Stimulated activated effector memory CD8-positive, alpha-beta T cell treated with anti-CD3 and anti-CD28 coated beads, Interleukin-12 subunit alpha, Interleukin-12 subunit beta, amount 100 ng/mL, for 72 hours (primary cell): ENCODE measurements at places on chromosomes 13 and 19.

- DNase-seq: peak; percentile 64
Measured at GRCh38 chr13:41352935-41353840, 42.1 kb downstream of the NAA16 start.

GRCh38 chr13:20033486-20033885 is 75.0 kb downstream of the ZMYM2 start:
- no peak for DNase-seq

GRCh38 chr19:6632002-6632621 is 37.8 kb downstream of the TNFSF14 start:
- peak; percentile 93 for DNase-seq

- no peak for DNase-seq
Measured at GRCh38 chr19:35882114-35882832, 13.9 kb downstream of the APLP1 start.

GRCh38 chr19:58380037-58380661 is 681 bp downstream of the ZNF837 start:
- no peak for DNase-seq

GRCh38 chr19:45632468-45633196 is 6.6 kb downstream of the EML2 start:
- peak; percentile 71 for DNase-seq

- DNase-seq: peak; percentile 56
Measured at GRCh38 chr19:36771261-36772231, 1.1 kb downstream of the ZNF850 start.

DNA sequence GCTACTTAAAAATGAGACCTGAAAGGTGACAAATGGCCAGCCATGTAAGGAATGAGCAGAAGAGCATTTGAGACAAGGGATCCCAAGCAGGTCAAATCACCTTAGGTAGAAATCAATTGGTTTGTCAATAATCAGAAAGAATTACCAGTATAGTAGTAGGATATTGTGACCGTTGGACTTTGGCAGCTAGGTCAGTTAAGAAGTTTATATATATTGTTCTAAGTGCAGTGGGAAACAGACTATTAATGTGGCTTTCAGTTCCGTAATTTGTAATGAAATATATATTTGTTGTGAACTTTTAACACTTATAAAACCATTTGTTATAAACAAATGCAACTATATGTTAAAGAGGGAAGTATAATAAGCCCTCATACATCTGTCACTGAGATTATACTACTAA is 807.9 kb upstream of the SPRY2 start:
- no peak for DNase-seq

DNA sequence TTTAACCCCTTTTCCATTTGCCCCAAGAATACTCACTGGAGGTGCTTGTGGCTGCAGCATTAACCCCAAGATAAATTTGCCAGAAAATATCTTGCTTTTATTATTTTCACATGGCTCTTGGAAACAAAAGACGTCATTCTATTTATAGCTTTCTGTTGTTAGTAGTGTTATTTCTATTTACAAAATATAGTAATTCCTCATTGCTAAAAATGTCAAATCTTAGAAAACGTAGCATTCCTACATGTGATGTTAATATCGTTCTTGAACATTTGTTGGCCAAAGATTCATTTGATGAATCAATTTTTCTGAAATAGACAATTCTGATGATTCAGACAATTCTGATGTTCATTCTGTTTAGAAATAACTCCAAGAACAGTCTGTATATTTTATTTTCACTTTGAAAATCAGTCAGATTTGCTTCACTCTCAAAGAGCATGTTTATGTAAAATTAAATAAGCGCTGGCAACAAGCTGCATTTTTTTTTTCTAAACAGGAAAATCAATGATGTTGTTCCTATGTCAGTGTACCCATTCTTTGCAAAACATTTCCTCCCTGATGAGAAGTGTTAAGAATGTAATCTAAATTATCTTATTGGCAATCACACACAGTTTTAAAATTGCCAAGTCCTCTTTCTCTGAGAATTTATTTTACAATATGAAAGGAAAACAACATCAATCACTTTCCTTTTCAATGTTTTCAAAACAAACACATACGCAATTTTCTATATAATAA is 334.0 kb downstream of the KCTD12 start:
- no peak for DNase-seq

- DNase-seq: no peak
Measured at GRCh38 chr13:47959468-47960247, 41.4 kb downstream of the SUCLA2 start.

GRCh38 chr19:3316659-3317207 is 49.6 kb upstream of the NFIC start:
- DNase-seq: no peak

- no peak for DNase-seq
Measured at GRCh38 chr19:48287748-48288147, 17.9 kb downstream of the ZNF114 start.

DNA sequence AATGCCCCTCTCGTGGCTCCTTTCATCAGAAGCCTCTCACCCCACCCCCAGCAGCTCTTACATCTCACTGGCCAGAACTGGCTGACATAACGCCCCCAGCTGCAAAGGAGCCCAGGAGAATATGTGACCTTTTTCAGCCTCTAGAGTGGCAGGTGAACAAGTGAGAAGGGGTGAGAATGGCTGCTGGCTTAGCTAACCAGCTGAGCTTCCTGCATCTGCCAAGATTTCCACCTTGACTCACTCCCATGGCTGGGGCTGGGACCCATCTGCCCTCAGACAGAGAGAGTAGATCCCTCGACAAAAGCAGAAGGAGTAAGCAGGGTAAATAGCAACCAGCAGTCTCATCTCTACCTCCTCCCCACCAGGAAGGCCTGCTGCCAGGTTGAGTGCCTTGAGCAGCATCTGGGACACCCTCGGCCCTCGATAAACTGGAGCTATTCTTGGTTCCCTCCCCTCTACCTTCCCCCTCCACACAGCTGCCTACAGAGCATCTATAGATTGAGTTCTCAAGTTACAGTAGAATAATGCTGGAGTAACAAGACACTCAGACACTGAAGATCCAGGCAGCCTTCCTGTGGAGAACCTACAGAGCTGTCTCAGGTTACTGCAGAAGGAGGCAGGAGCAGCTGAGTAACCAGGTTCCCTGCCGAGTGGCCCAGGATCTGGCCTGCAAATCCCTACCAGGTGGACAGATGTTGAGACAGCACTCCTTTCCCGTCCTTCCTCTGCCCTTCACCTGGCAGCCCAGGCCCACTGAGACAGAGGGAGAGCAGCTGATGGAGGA is 15.5 kb downstream of the KASH5 start:
- no peak for DNase-seq

DNA sequence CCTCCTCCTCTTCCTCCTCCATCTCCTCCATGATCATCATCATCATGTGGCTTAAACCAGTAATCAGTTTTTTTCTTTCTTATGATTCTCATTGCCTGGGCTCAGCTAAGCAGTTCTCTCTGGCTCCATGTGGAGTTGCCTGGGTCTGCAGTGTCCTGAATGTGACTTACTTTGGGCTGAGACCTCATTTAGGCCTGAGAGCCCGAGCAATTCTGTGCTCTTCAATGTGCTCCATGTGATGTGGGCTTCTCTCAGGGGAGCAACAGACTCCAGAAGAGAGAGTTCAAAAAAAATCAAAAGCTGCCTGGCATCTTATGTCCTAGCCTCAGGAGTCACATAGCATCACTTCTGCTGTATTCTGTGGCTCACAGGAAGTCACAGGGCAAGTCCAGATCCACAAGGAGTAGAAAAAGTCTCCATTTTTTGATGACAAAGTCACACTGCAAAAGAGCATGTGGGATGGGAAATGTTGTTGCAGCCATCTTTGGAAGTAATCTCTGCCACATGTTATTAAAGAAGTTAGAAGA is 128.7 kb downstream of the MAB21L1 start:
- DNase-seq: no peak

DNA sequence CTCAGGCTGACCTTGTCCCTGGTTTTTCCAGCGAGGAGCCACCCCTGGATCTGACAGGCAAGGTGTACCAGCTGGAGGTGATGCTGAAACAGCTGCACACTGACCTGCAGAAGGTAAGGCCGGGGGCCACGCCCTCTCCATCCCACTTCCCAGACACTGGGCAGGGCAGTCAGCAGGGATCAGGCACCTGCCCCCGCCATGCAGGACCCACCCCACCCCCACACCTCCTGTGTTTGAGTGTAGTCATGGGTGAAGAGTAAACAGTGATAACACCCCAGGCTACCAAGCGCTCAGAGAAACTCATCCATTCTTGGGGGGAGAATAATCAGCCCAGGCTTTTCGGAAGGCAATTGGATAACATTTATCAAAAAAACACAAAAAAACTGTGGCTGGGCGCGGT is 19.9 kb downstream of the DPF1 start:
- DNase-seq: no peak

GRCh38 chr13:27728271-27728670 is 64.0 kb upstream of the GSX1 start:
- DNase-seq: no peak

- no peak for DNase-seq
Measured at GRCh38 chr19:36125557-36125956, 10.3 kb downstream of the TBCB start.

- DNase-seq: no peak
Measured at GRCh38 chr13:98014766-98015165, 61.3 kb downstream of the IPO5 start.

DNA sequence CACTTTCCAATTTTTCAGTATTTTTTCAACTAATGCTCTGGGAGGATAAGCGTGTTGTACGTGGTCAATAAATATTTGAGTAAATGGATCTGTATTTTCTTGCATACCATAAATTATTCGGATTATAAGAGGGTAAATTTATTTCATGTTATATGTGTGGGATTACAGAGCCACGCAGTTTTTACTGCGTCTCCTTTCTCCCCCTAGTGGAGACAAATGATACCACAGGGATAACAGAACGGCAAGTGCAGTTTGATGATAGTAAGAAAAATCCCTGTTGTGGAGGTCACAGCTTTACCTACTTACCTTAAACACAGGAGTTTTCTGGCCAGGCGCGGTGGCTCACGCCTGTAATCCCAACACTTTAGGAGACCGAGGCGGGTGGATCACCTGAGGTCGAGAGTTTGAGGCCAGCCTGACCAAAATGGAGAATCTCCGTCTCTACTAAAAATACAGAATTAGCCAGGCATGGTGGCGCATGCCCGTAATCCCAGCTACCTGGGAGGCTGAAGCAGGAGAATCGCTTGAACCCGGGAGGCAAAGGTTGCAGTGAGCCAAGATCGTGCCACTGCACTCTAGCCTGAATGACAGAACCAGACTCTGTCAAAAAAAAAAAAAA is 16.8 kb downstream of the MBD3L2B start:
- DNase-seq: no peak

GRCh38 chr13:45413826-45414307 is 4.3 kb downstream of the SLC25A30 start:
- DNase-seq: no peak

GRCh38 chr19:5621311-5621944 is 1.1 kb downstream of the SAFB2 start:
- DNase-seq: no peak

- no peak for DNase-seq
Measured at GRCh38 chr19:31533114-31533513, 183.9 kb upstream of the TSHZ3 start.

DNA sequence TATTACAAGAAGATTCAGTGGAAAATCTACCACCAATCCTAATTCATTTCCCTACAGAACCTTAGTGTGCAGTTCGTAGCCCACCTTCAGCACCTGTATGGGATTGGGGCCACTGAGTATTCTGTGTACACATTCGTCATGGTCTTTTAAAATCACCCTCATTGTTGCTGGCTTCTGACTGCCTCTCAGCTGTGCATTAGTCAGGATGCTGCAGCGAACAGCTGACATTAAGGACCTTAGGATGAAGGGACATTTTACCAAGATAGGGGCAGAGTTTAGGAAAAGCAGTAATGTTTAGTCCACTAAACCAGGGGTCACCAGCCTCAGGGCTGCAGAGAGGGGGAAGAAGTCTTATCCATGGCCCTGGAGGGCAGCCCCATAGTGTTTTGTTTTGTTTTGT is 176.5 kb downstream of the COL4A1 start:
- no peak for DNase-seq

DNA sequence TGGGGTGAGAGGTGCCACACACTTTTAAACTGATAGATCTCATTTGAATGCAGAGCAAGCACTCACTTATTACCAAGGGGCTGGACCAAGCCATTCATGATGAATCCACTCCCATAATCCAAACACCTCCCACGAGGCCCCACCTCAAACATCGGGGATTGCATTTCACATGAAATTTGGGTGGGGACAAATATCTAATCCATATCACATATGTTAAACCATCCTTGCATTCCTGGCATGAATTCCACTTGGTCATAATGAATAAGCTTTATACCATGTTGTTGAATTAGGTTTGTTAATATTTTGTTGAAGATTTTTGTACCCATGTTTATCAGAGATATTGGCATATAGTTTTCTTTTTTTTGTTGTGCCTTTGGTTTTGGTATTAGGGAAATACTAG is 1198.7 kb upstream of the ATXN8OS start:
- no peak for DNase-seq

GRCh38 chr13:50649211-50649610 is 194.3 kb downstream of the DLEU7 start:
- no peak for DNase-seq

- DNase-seq: no peak
Measured at GRCh38 chr13:34506796-34507195, 435.3 kb upstream of the NBEA start.

- DNase-seq: no peak
Measured at GRCh38 chr19:49595819-49596404, 4.9 kb downstream of the PRR12 start.

GRCh38 chr13:108070491-108070890 is 144.8 kb downstream of the LIG4 start:
- DNase-seq: no peak

DNA sequence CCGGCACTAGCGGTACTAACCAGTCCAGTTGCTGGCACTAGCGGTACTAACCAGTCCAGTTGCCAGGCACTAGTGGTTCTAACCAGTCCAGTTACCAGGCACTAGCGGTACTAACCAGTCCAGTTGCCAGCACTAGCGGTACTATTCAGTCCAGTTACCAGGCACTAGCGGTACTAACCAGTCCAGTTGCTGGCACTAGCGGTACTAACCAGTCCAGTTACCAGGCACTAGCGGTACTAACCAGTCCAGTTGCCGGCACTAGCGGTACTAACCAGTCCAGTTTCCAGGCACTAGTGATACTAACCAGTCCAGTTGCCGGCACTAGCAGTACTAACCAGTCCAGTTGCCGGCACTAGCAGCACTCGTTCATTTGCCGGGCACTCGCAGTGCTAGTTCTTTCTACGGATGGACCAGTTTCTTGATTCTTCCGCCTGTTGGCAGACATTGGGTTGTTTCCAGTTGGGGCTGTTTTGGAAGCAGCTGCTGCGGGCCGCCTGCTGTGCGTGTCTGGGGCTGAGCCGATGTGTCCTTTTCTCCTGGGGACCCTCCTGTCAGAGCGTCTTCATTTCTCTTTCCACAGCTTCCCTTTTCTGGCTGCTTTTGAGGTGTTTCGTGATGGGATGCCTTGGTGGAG is 123.4 kb upstream of the MCF2L start:
- no peak for DNase-seq

DNA sequence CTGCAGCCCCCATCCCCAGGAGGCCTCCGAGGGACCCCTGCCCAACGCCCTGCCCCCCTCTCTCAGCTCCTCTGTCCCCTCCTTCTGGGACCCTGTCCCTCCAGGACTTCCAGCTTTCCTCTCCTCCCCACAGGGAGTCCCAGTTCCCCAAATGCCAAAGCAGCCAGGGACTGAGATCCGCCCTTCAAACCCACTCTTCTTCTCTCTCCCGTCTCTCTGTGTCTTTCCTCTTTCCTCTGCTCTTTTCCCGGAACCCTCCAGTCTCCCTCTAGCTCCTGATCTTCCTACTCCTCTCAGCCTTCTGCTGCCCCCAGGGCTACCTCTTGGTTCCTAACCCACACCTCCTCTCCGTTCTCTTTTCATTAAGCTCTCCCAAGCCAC is 377 bp downstream of the CA11 start:
- no peak for DNase-seq

GRCh38 chr13:23630349-23631093 is 60.3 kb downstream of the TNFRSF19 start:
- no peak for DNase-seq
